Left lung (tissue), 14 donors: ENCODE measurements at places on chromosomes 13 and 19. TPM values are rescaled to one million over a fixed set of nuclear protein-coding genes. Genes with fewer than 3 reads are reported as not detected.

Gene EPN1
- total RNA-seq = 114 TPM

Gene ETV2
- total RNA-seq = 1.0 TPM

Gene CLDND2
- total RNA-seq = 1.4 TPM

Gene IGFL1
- total RNA-seq = 0.35 TPM

Gene IFI30
- 986 TPM for total RNA-seq

Gene IRGQ
- total RNA-seq = 22.0 TPM

Gene CCDC70
- not detected for total RNA-seq

Gene KLK4
- total RNA-seq = not detected

Gene TMEM38A
- 4.8 TPM for total RNA-seq

Gene TMEM221
- total RNA-seq = not detected

Gene TNFSF9
- total RNA-seq = 5.5 TPM

Gene RUBCNL
- 6.6 TPM for total RNA-seq

Gene PDS5B
- 42.1 TPM for total RNA-seq

Gene WDR88
- total RNA-seq = not detected

Gene ZNF575
- total RNA-seq = 2.1 TPM

Gene TICAM1
- 14.6 TPM for total RNA-seq

Gene KIRREL2
- 0.08 TPM for total RNA-seq

Gene MYO1F
- 42.6 TPM for total RNA-seq

Gene KLK12
- 0.39 TPM for total RNA-seq

Gene EEF2
- 2,064 TPM for total RNA-seq

Gene OR7D2
- not detected for total RNA-seq

Gene ITGBL1
- total RNA-seq = 50.0 TPM

Gene FPR2
- total RNA-seq = 5.9 TPM

Gene FGF9
- 1.6 TPM for total RNA-seq

Gene FPR1
- 193 TPM for total RNA-seq

Gene ZNF540
- 1.9 TPM for total RNA-seq

Gene MBD3L3
- not detected for total RNA-seq

Gene ZNF223
- total RNA-seq = 5.0 TPM

Gene CILP2
- 17.8 TPM for total RNA-seq

Gene KCNK6
- 12.4 TPM for total RNA-seq

Gene MAP1S
- total RNA-seq = 65.1 TPM

Gene ZNF43
- total RNA-seq = 20.3 TPM

Gene TCF3
- 57.9 TPM for total RNA-seq

Gene ZNF667
- 3.0 TPM for total RNA-seq

Gene BICRA
- total RNA-seq = 15.5 TPM

Gene RNF17
- not detected for total RNA-seq

Gene MAST1
- total RNA-seq = 0.15 TPM

Gene KIR3DL1
- 0.15 TPM for total RNA-seq

Gene ZNF558
- total RNA-seq = 22.2 TPM

Gene ASPDH
- total RNA-seq = not detected

Gene ATP1A3
- total RNA-seq = not detected

Gene SIGLEC12
- total RNA-seq = 1.3 TPM

Gene HOOK2
- 57.9 TPM for total RNA-seq

Gene SMAD9
- 9.4 TPM for total RNA-seq

Gene SELENOV
- total RNA-seq = not detected

Gene GAPDHS
- total RNA-seq = not detected

Gene CGB2
- total RNA-seq = not detected

Gene KLHL1
- not detected for total RNA-seq

Gene ZNF491
- 4.1 TPM for total RNA-seq

Gene B3GLCT
- total RNA-seq = 6.9 TPM

Gene LGALS4
- total RNA-seq = 1.5 TPM

Gene ATP7B
- 5.9 TPM for total RNA-seq
